ENCODE measurements at places on chromosomes 7 and 10.

GRCh38 chr7:140439359-140439758 lies 35.5 kb downstream of the RAB19 start:
- no peak for DNase-seq

- no peak for DNase-seq
These were observed 17.1 kb downstream of the KCNK18 start for GRCh38 chr10:117214401-117214800.

- DNase-seq, result no peak
These were observed 75.8 kb downstream of the OR13A1 start for GRCh38 chr10:45239642-45240041.

- DNase-seq, result no peak
These were observed 264.6 kb downstream of the DGKB start for GRCh38 chr7:14637968-14638367.

DNA sequence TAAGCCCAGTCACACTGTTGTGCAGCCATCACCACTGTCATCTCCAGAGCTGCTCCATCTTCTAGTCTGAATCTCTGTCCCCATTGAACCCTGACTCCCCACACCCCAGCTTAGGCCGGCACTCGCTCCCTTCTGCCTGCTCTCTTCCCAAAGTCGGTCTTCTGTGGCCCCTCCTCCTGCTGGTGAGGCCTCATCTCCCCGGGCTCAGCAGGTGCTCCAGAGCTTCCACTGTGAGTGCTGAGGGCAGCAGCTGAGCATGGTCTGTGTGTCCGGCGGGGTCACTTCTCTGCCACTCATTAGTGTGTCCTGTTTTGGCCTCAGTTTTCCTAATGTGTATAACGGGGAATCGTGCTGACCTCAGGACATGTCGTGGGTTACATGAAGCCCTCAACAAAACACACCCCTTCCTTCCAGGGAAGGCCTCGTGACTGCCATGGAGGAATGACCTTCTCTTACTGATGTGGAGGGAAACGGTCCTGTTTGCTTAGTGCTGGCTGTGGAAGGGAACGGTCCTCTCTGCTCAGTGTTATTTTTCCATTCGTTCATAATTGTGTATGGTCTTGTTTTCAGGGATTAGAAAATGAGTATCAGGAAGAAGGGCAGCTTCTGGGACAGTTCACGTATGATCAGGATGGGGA lies 4.3 kb upstream of the GET4 start:
- DNase-seq, result no peak

DNA sequence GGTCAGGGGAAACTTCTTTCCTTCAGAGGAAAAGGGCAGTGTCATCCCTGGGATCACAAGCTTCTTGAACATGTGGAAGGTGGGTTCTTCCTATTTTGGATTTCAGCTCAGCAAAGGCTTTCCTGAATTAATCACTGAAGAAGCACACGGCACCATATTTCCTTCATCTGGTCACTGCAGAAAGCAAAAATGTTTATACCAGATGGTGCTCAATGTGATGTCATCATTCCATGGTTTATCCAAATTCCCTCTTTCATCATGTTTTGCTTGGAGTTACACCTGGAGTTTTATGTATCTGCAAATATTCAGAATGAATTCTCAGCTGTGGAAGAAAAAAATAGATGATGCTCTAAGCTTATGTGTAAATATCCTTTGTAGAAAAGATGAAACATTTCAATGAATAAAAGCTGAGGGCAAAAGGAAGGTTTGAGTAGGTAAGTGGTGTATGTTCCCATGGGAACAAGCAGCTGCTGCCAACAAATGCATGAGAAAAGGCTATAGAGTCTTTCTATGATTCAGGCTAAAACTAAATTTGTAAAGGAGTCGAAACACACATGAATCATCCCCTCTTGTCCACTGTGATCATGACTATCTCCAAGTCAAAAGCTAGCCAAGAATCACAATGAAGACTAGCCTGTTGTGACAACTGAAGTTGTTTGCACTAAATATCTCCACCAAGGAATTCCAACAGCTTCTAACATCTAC lies 26.9 kb upstream of the BPGM start:
- DNase-seq, result no peak

DNA sequence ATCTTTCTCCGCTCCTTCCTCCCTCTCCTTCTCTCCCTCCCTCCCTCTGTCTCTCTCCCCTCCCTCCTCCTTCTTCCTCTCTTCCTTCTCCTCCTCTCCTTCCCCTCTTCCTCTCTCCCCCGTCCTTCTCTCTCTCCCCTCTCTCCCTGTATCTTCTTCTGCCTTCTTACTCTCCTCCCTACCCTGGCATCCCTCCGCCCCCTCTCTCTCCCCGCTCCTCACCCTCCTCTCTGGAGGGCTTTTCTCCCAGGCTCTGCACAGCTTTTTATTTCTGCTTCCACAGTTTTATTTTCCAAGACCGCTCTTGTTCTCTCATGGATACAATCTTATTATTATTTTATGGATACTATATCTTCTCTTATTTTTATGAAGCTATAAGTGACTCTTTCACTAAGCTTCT lies 32.6 kb downstream of the AP5Z1 start:
- DNase-seq, result no peak

GRCh38 chr10:62632071-62632809 lies 172.3 kb upstream of the ADO start:
- DNase-seq, result no peak

GRCh38 chr10:22693860-22694259 lies 20.5 kb downstream of the PIP4K2A start:
- no peak for DNase-seq

GRCh38 chr7:102834999-102835398 lies 77.8 kb upstream of the LRRC17 start:
- DNase-seq, result no peak

- no peak for DNase-seq
These were observed 34.7 kb downstream of the DDIT4 start for GRCh38 chr10:72308320-72308987.

DNA sequence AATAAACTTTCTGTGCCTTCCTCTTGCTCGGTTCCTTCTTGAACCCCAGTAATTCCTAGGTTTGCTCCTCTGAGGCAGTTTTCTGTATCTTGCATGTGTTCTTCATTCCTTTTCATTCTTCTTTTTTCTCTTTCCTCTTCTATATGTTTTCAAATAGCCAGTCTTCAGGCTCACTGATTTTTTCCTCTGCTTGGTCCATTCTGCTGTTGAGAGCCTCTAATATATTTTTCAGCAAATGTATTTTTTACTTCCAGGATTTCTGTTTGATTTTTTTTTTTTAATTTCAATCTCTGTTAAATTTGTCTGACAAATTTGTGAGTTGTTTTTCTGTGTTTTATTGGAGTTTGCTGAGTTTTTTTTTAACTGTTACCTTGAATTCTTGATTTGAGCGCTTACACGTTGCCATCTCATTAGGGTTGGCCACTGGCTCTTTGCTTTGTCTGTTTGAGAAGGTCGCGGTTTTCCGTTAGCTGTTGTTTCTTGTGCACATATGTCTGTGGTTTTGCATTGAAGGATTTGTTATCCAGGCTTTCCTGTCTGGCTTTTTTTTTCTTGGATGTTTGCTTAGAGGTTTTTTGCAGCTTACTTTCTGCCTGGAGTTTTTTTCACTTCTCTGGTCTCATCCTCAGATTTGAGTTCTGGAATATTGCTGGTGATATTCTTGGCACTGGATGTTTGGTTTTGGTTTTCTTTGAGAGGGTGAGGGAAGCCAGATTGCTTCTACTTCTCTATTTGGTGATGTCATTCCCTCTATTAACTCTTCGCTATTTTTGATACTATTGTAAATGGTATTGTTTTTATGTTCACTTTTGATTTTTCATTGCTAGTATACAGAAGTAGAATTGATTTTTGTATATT lies 12.7 kb downstream of the SPRN start:
- no peak for DNase-seq

DNA sequence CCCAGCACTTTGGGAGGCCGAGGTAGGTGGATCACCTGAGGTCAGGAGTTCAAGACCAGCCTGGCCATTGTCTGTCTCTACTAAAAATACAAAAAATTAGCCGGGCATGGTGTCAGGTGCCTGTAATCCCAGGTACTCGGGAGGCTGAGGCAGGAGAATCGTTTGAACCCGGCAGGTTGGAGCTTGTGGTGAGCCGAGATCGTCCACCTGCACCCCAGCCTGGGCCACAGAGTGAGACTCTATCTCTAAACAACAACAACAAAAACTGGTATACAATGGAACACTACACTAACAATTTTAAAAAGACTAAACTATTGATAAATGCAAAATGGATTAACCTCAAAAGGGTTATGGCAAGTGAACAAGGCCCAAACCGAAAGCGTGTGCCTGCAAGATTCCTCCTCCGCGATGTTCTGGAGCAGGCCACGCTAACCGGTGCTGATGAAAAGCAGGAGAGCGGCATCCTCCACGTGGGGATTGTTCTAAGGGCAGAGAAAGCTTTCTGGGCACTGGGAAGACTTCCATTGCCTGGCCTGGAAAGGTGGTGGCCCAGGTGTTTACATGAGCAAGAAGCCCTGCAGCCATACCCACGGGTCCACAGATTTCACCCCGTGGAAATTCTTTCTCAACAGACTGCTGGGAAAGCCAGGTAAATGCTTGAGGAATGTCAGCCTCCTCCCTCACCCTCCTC lies 53.8 kb downstream of the PDGFA start:
- no peak for DNase-seq

- no peak for DNase-seq
These were observed 3.1 kb upstream of the AIFM2 start for GRCh38 chr10:70135684-70136083.

DNA sequence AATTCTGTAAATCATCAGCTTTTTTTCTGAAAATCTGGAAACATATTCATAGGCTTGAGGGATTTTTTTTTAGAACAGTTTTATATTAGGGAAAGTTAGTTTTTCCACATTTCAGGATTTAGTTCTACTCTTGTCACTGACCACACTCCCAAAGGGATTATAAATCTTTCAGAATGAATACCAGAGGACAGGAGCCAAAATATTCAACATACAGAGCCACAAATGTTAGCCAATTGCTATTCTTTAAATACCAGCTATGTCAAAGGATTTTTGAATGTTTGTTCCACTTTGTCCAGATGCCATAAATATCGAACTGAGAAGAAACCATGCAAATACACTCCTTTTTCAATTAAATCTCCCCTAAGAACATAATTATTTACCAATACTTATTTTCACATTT lies 50.7 kb downstream of the ODAD2 start:
- DNase-seq, result no peak

- no peak for DNase-seq
These were observed 48.6 kb upstream of the ITPRID1 start for GRCh38 chr7:31465285-31465684.

- no peak for DNase-seq
These were observed 138.4 kb upstream of the TNS3 start for GRCh38 chr7:47720141-47720906.

DNA sequence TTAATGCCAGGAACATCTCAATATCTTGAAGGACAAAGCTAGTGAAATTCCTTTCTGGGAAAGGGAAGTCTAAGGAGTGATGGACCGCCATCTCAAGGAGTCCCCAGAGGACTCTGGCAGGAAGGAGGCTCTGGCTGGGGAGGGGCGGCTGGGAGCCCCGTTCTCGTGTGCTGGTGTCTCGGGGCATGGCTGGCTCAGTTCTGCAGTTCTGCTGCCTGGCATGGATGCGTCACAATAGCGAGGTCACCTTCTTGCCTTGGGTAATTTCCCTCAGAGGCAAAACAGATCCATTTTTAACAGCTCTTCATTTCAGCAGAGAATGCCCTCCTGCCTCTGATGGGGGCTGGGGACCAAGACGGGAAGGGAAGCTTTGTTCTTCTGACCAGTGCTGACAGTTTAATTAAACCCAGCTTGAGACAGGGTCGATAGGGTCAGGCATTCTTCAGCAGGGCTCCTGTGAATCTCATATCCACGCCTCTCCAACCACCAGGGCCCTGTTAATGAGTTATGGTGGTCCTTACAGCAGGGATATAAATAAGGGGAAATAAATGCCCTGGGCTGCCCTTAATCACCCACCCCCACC lies 35.7 kb downstream of the SLIT1 start:
- DNase-seq, result no peak

- DNase-seq, result no peak
These were observed 492.0 kb upstream of the AKR1E2 start for GRCh38 chr10:4334015-4334414.

DNA sequence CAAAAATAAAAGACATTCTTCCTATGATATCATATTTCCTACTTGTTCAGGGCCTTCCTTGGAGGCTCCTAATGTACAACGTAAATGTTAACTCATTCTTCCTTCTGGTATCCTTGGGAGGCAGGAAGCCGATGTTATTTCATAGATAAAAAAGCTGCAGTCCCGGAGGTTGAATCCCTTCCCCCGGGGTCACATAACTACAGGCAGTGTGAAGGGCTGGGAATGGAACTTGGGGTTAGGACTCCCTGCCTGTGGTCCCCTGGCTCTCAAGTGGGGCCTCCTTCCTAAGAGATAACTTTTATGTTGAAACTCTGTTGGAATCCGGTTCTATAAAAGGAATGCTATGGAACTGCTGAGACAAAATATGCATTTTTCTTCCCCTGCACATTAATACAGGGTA lies 14.9 kb upstream of the CCDC3 start:
- DNase-seq, result no peak

GRCh38 chr7:9698375-9698774 lies 1265.0 kb downstream of the NXPH1 start:
- DNase-seq, result no peak

DNA sequence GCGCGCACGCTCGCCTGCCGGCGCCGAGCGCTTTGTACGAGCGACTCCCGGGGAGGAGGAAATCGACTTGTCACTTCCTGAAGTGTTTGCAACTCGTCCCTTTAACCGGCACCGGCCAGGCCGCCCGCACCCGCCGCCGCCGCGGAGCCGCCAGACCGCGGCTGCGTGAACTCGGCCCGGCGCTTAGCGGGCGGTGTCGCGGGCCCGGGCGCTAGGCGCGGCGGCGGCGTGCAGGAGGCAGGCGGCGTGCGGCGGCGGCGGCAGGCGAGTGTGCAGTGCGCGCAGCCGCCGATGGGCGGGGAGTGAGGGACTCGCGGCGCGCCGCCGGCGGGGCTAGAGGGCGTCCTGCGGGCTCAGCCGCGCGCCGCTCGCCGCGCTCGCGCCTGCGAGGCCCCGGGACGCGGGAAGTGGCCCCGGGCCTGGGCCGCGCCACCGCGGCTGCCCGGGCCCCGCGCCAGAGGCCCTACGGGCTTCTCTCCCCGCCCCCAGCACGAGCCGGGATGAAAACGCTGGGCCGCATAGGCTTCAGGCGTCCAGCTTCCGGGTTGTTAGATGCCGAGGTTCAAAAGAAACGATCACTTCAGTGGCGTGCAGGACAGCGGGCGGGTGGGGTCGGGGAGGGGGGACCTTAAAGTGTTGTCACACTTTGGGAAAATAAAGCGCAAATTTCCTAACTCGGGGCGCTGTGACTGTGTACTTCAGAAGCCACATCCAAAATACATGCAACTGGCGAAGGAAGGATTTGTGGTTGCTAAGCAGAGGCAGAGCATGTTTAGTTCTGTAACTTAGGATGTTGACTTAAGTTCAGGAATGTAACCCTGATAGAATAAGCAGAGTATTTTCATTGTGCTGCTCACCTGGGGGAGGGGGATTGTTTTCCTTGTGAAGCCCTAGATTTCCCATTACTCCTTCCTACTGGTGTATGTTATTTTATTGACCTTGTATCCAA lies at the start of gene FAM53B:
TSS of gene FAM53B (minus strand) at position 277 of the 949 bp plus-strand sequence. CDS start 37,665 bp downstream, outside the sequence.
- DNase-seq, result no peak

Measured in D721Med (cell line).